ENCODE measurements at places on chromosomes 12 and 14.

- DNase-seq, result no peak
Observed at GRCh38 chr14:73786636-73787485, 64.8 kb upstream of the PTGR2 start.

DNA sequence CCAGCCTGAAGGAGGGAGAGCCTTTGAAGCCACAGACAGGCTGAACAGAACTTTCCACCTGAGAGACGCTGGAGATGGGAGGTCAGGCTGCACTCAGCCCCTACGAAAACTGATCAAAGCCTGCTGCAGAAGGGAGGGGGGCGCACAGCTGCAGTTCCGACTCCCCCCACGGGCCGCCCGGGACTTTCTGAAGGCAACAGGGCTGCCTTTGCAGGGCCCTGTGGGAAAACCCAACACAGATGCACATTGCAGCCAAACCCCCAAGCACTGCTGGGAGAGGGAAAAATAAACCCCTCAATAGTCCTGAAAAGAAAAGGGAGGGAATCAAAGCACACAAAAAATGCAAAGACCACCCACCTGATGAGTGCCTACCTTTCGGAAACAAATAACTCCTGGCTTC lies 290.6 kb downstream of the ZFP36L1 start:
- no peak for DNase-seq

GRCh38 chr12:68611094-68611805 lies 551 bp downstream of the RAP1B start:
- no peak for DNase-seq

GRCh38 chr12:7877420-7877819 lies 4.7 kb upstream of the SLC2A14 start:
- DNase-seq, result no peak

- no peak for DNase-seq
Observed at GRCh38 chr14:35883677-35884293, 57.6 kb downstream of the BRMS1L start.

GRCh38 chr14:94396628-94397225 lies 8.3 kb upstream of the SERPINA1 start:
- DNase-seq, result no peak

- DNase-seq, result no peak
Observed at GRCh38 chr12:124190312-124191023, 104.4 kb upstream of the RFLNA start.

- DNase-seq, result no peak
Observed at GRCh38 chr12:107475900-107476299, 209.7 kb upstream of the PWP1 start.

DNA sequence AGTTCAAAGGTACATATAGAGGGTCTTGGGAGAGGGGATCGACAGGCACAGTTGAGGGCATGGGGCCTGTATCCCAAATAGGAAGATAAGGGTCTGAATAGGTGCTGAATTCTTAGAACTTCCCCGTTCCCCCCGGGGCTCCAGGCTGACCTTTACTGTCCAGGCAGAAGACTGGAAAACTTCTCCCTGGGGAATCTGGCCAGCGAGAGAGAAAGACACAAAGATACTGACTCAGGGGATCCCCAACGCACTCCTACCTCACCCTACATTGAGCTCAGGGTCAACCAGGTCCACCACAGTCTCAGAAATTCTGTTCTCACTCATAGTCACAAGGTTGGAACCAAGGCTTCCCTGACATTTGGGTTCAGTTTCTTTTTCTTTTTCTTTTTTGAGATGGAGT lies 46.2 kb downstream of the ACACB start:
- no peak for DNase-seq

- no peak for DNase-seq
Observed at GRCh38 chr12:57846285-57846576, 298 bp downstream of the CTDSP2 start.

- DNase-seq, result no peak
Observed at GRCh38 chr12:27185234-27186021, 58.7 kb upstream of the STK38L start.

- DNase-seq, result no peak
Observed at GRCh38 chr14:82755923-82756322, 1222.3 kb upstream of the SEL1L start.

GRCh38 chr12:39426636-39427240 lies 16.2 kb downstream of the KIF21A start:
- DNase-seq, result no peak

Measured in fibroblast of skin of left biceps (primary cell).